ENCODE measurements at places on chromosomes 12 and 14. TPM values are rescaled to one million over a fixed set of nuclear protein-coding genes. Genes with fewer than 3 reads are reported as not detected.

Gene TUNAR
- total RNA-seq: not detected

Gene PARPBP
- 1.1 TPM for total RNA-seq

Gene TMEM117
- total RNA-seq: 7.2 TPM

Gene TMEM121
- total RNA-seq: 9.2 TPM

Gene CSRP2
- 89.5 TPM for total RNA-seq

Gene RD3L
- total RNA-seq: not detected

Gene CEBPE
- 0.32 TPM for total RNA-seq

Gene PRH2
- total RNA-seq: not detected

Gene RFX4
- not detected for total RNA-seq

Gene KRT1
- total RNA-seq: not detected

Gene KRT79
- total RNA-seq: 1.3 TPM

Gene NDRG2
- 693 TPM for total RNA-seq

Gene C1QL4
- not detected for total RNA-seq

Gene ESRRB
- 0.44 TPM for total RNA-seq

Gene KRT71
- not detected for total RNA-seq

Gene MANSC1
- 18.7 TPM for total RNA-seq

Gene CDH24
- 3.2 TPM for total RNA-seq

Gene HSPA2
- 33.1 TPM for total RNA-seq

Gene ACVR1B
- 12.3 TPM for total RNA-seq

Gene WDR89
- 5.1 TPM for total RNA-seq

Gene SCN8A
- 5.0 TPM for total RNA-seq

Gene DUSP6
- 88.8 TPM for total RNA-seq

Gene SERPINA4
- total RNA-seq: not detected

Gene TMCC3
- 17.0 TPM for total RNA-seq

Gene MON2
- total RNA-seq: 85.0 TPM

Gene WASHC4
- 90.3 TPM for total RNA-seq

Gene TEAD4
- 12.6 TPM for total RNA-seq

Gene VIPAS39
- total RNA-seq: 19.2 TPM

Gene SELPLG
- 16.6 TPM for total RNA-seq

Gene DLGAP5
- 0.15 TPM for total RNA-seq

Gene FAM222A
- total RNA-seq: 7.3 TPM
